Stimulated activated CD8-positive, alpha-beta memory T cell treated with anti-CD3 and anti-CD28 coated beads, Interleukin-4, amount 100 ng/mL, for 4 hours (primary cell): ENCODE measurements at places on chromosomes 5 and 9.

DNA sequence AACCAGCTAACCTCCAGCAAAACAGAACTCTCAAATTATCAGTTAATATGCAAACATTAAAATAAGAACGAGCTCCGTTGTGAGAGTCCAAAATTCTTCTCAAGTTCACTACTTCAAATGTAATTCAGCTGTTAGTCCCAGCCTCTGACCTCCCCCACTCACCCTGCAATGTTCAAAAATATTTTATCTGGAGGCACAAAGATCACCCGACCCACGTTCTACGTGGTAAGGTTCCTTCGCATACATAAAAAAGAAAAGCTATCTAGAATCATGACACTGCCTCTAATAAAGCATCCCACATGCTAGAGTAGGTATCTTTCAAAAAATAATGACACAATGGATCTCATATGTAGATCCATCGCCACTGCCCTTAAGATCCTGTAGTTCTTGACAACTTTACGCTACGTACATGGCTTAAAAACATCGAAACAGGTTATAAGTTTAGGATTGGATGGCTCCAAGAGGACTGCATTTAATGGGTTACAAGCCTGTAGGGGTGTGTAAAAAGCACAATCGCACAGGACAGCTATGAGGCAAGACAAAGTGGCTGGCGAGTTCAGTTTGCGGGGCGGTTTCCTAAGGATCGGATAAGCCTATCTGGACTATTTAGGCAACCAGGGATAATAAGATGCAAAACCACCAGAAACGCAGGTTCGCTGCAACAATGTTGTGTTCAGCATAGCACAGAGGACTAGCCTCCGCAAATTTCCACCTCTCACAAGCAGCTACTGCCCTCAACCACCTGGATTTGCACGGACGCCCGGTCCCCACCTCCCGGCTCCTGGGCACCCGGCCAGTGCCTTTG, 969 bp downstream of the CLK4 start:
- no peak for DNase-seq

GRCh38 chr5:95988877-95989276, 27.2 kb upstream of the ELL2 start:
- DNase-seq, result no peak

GRCh38 chr9:37390759-37391158, 31.7 kb upstream of the GRHPR start:
- DNase-seq, result no peak

DNA sequence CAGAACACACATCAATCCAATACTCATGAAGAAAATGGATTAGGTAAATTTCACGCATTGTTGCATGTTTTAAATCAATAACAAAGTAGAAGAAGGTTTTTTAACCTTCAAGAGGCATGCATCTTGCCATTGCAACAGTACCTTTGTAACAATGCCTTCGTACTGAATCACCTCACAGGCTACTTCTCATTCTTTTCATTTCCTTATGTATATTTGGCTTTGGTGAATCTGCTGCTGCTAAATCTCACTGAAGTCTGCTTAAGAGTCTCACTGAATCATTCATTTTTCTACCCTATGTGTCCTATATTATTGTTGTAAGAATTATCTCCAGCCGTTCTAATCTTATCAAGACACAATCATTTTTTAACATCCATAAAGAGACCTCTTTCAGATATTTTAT, 152.5 kb downstream of the CDH10 start:
- no peak for DNase-seq

DNA sequence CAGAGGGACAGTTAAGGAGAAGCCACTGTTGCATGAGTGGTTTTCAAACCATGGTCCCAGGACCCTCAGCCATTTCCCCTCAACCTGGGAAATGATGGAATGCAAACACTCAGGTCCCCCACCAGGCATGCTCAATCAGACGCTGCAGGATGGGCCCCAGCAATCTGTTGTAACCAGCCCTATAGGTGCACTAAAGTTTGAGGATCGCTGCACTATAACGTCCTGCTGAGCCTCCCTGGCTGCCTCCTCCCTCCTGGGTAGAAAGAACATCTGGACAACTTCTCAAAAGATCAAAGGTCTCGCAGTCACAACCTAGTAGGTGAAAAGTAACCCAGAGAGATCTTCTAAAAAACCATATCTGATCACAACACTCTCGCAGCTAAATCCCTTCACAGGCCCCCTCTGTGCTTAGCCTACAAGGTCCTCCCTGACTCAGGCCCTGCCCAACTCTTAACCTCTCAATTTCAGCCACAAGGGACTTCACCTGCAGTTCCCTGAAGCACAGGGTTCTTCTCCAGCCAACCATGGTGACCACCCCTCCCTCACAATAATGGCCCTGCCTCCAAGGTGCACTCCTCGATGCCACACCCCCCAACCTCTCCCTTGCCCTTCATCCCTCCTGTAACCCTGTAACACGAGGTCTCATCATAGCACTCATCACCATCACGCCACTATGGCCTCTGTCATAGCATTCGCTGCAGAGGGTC, 3.5 kb downstream of the SHB start:
- DNase-seq, result no peak

DNA sequence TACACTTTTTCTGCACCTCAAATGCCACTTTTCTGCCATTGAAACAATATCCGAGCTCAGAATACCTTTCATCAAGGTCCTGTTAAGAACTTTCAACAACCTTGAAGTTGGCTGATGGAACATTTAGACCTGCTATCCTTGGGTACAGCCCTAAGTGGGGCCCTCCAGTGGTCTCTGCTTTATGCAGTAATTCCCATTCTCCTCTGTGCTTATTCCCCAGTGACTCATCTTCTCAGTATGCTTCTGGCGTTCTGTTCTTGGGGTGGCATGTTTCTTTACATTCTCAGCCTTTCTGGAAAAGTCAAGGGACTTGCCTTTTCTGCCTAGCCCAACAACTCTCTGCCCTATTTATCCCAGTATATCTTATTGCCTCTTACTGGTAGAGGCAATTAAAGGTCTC, 7.1 kb downstream of the ANP32B start:
- no peak for DNase-seq

DNA sequence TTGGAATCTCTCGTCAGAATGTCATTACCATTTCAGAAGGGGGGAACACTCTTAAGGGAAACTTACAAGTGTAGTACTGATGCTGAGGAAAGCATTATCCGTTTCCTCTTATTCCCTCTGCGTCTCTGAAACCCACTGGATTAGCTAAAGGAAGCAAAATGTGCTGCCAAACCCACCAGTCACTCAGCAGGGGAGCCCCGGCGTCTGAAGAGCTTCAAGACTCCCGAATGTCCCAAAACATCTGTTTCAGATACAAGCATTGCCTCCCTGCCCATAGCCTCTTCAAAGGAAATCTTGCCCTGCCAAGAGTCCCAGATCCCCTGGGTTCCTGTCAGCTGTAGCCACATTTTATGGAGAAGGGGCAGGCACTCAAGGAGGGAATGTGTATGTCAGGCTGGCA, 1.0 kb upstream of the HCN1 start:
- no peak for DNase-seq

GRCh38 chr5:65654713-65655112, 29.9 kb downstream of the SHLD3 start:
- no peak for DNase-seq

DNA sequence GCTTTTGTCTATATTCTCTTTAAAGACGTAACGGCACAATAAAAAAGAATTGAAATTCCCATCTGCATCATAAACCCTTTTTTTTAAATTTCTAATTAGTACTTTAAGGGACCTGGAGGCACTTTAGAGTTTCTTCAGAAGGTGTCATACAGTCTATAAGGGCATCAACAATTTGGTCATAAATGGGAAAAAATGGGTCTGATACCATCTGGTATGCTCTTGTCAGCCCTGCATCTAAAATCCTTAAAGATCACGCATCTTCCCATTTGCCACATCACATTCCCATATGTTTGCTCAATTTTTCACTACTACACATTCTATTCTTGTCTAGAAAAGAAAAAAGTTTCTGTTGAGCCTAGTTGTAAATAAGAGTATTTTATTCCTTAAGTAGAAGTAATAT, 53.8 kb downstream of the COX7C start:
- DNase-seq, result no peak

GRCh38 chr5:176676361-176676824, 29.1 kb downstream of the TSPAN17 start:
- no peak for DNase-seq

DNA sequence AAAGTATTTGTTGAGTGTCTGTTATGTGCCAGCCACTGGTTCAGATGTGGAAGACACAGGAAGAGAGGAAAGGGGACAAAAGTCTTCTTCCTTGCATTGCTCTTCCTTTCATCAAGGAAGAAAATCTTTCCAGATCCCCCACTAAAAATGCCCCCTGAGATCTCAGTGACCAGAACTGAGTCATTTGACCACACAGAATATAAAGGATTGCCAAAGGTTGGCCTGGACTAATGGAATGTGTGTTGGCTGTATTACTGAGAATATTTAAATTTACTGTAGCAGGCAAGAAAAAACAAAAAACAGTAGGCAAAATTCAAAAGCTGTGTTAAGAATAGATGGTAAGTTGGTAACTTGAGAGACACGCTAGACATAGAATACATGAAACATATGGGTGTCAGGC, 10.0 kb upstream of the SEPTIN8 start:
- no peak for DNase-seq

DNA sequence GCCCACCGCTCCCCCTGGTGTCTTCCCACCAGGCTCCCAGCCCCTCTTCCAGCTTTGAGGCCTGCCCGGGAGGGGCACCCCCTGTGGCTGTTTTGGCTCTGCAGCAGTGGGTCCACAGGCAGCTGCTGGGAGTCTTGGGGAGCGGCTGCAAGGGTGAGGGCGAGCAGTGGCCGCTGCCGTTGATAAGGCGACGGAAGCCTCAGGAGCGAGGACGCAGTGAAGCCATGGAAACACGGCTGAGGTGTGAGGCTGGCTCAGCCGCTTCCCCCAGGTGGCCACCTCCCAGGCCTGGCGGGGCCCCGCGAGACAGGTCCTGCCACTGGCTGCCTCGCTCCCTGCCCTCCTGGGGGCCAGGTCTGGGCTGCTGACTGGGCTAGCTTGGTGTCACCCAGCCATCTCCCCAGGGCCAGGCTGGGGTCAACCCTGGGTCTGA, 41.5 kb downstream of the CXXC5 start:
- DNase-seq, result no peak

- DNase-seq, result no peak
Observed at GRCh38 chr5:40569546-40570270, 110.0 kb upstream of the PTGER4 start.

GRCh38 chr9:91192381-91193086, 169.2 kb downstream of the AUH start:
- DNase-seq, result no peak

GRCh38 chr5:120538644-120539043, 74.5 kb downstream of the PRR16 start:
- DNase-seq, result no peak

- no peak for DNase-seq
Observed at GRCh38 chr5:111703662-111704061, 53.3 kb downstream of the NREP start.

- DNase-seq, result no peak
Observed at GRCh38 chr5:149636861-149637246, 55.6 kb downstream of the ARHGEF37 start.
